ENCODE measurements at places on chromosomes 11 and 22.

- DNase-seq, result no peak
Observed at GRCh38 chr22:42773167-42773566, 52.5 kb upstream of the A4GALT start.

- DNase-seq, result no peak
Observed at GRCh38 chr11:3995949-3996554, 98.5 kb upstream of the RRM1 start.

- no peak for DNase-seq
Observed at GRCh38 chr11:59556917-59557348, 45.6 kb downstream of the OR4D9 start.

DNA sequence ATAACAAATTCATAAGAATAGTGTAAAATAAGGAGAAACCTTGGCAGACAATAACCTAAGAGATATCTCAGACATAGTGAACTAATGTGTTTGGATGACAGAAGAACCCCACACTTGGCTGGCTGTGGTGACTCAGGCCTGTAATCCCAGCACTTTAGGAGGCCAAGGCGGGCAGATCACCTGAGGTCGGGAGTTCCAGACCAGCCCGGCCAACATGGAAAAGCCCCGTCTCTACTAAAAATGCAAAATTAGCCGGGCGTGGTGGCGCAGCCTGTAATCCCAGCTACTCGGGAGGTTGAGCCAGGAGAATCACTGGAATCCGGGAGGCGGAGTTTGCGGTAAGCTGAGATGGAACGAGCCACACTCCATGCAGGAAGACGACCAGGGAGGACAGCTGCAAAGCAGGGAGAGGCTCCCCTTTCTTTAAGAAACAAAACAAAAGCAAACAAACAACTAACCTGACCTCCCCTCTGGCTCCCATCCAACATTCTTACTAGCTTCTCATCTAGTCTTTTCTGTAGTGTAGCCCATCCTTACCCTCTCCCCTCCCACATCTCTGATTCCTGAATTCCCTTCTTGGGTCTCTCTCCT lies 84.2 kb downstream of the ZNF280B start:
- no peak for DNase-seq

DNA sequence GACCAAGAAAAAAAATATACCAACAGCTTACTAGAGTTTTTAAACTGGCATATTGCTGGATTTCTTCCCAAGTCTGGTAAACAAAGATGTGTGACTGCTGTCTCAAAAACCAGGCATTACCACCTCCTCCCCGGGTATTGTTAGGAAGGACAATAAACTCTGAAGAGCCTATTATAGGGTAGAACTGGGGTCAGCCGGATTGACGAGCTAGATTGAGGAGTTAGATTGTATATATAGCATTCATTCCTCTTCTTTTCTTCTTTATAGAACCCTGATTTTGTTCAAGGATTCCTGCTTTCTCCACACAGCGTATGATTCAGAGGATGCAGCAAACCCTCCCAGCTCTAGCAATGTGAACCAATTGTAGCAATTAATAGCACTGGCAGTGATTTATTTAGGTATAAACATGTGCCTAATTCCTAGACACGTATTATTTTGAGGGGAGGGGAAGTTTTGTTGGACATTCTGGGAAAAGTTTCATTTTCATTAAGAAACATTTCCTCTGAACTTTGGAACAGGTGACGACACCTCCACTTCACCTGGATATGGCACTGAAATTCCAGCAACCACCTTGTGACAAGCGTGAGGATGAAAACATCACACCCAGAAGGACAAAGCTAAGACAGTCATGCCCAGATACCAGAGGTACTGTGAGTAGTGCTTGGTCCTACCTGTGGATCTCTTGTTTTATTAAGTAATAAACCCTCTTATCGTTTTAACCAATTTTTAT lies 679.4 kb upstream of the KIRREL3 start:
- no peak for DNase-seq

GRCh38 chr11:59767225-59767611 lies 12.0 kb downstream of the STX3 start:
- no peak for DNase-seq

DNA sequence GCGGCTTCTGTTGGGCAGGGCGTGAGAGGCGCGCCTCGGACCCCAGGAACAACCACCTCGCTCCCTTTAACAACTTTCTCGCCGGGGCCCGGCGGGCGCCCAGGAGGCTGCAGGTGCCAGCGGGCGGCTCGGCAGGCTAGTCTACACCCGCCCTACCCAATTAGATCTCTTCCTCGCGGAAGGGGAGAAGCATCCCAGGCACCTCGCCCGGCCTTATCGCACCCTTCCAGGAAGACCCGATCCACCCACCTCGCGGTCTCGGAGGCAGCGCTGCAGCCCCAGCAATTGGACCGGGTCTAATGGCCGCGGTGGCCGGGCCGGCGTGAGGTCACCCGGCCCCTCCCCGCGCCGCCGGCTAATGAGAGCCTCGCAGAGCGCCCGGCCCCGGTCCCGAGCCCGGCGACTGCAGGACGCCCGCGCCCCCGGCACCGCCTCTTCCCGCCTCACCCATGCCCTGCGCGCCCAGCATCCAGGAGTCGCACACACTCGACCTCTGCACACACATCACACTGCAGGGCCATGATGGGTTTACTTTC lies at the start of gene PLAAT3:
TSS of gene PLAAT3 (minus strand) at position 298 of the 536 bp plus-strand sequence. CDS start 419 bp downstream, outside the sequence.
- DNase-seq, result peak; percentile 33

- DNase-seq, result no peak
Observed at GRCh38 chr11:128891913-128892398, 800 bp downstream of the KCNJ5 start.

GRCh38 chr11:15737320-15737719 lies 619.0 kb downstream of the SOX6 start:
- DNase-seq, result no peak

DNA sequence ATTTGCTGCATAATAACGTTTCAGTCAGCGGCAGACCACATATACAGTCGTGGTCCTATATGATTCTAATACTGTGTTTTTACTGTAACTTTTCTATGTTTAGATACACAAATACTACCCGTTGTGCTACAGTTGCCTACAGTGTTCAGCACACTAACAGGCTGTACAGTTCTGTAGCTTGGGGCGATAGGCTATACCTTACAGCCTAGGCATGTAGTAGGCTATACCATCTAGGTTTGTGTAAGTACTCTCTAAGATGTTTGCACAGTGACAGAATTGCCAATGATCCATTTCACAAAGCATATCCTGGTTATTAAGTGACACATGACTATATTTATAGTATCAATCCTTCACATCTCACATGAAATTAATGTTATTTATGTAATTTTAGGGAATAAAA lies 78.2 kb downstream of the YAP1 start:
- no peak for DNase-seq

DNA sequence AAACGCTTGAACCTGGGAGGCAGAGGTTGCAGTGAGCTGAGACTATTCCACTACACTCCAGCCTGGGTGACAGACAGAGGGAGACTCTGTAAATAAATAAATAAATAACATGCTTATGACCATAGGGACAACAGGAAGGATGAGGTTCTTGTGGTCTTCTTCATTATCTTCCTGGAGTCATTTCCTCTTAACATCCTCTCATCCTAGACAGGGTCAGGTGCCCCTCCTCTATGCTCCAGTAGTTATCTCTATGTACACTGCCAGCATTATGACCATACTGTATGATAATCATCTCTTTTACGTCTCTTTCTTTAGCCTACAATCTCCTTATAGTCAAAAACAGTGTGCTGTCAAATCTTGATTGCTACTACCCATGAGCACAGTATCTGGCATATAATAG lies 17.7 kb downstream of the RAB30 start:
- DNase-seq, result no peak

- DNase-seq, result no peak
Observed at GRCh38 chr11:73585834-73586575, 11.9 kb downstream of the FAM168A start.

- no peak for DNase-seq
Observed at GRCh38 chr22:39832627-39833074, 60.9 kb downstream of the ENTHD1 start.

GRCh38 chr22:50699756-50700386 lies 27.2 kb downstream of the SHANK3 start:
- no peak for DNase-seq

GRCh38 chr11:76026281-76026680 lies 180.0 kb downstream of the WNT11 start:
- DNase-seq, result no peak

DNA sequence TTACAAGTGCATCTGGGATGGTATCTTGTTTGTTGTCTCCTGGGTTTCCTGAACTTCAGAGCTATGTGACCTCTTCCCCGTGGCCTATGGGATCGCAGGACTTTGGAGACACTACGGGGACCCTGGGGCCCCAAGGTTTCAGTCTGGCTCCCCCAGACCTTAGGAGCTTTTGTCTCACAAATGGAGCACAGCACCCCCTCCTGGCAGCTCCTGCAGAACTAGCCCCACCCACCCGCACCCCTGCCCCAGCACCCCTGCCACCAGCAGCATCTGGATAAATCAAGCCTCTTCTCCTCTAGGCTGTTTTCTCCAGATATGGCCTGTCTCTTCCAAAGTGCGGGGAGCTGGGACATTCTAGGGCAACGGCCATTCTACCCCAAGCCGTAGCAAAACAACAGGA lies 10.4 kb downstream of the RCOR2 start:
- peak; percentile 67 for DNase-seq

DNA sequence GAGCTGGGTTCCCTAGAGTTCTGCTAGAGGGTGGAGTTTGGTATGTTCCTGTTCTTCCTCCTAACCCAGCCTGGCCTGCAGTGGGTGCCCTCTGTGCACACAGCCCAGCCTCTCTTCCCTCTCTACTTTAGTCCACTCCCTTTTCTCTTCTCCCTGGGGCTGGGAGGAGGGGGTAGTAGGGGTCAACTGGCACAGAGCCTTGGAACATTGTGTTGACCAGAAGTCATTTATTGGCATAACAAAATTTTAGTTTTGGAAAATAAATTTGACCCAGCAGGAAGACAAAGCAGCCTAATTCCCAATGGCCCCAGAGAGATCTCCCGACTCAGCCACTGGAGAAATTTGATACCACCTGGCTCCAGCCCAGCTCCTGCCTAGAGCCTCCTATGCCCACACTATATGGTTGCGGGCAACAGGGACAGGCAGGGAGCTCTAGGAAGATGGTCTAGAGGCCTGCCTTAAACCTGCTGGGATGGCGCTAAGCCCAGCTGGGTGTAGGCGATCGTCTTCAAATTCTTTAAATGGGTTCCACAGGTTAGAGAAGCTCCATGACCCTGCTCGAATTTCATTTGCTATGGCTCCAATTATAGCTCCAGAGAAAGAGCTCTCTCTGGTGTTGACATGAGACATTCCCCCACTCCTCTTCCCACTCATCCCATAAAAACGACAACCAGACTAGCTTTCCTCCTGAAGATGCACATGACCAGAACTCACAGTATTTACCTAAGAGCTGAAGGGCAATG lies 9.9 kb downstream of the PCSK7 start:
- DNase-seq, result no peak

- no peak for DNase-seq
Observed at GRCh38 chr11:1140642-1141490, 16.9 kb upstream of the MUC5AC start.

GRCh38 chr22:36480941-36481392 lies 473 bp downstream of the TXN2 start:
- no peak for DNase-seq

All from stimulated activated CD4-positive, alpha-beta T cell treated with anti-CD3 and anti-CD28 coated beads, Interleukin-2, amount 100 ng/mL, for 24 hours (primary cell).